ENCODE measurements at places on chromosomes 12 and 14.

- DNase-seq: no peak
Measured at GRCh38 chr12:64476844-64477243, 24.9 kb downstream of the TBK1 start.

DNA sequence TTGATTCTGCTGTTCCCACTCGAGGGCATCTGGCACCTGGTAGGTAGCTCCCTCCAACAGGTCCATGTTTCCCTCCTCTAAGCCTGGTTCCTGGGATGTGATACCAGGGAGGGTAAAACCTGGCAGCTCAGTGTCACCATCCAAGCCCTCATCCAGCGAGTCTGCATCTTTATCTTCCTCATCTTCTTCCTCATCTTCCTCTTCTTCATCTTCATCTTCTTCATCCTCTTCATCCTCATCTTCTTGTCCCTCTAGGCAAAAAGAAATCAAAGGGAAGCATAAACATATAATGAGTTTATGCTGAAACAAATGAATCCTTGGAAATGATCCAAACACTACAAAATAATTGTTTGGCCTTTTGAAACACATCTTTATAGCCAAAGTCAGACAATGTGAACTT is 55.3 kb downstream of the ARMH4 start:
- no peak for DNase-seq

- DNase-seq: no peak
Measured at GRCh38 chr14:97655169-97655948, 858.2 kb downstream of the VRK1 start.

- DNase-seq: no peak
Measured at GRCh38 chr14:60067882-60068281, 23.8 kb upstream of the PCNX4 start.

DNA sequence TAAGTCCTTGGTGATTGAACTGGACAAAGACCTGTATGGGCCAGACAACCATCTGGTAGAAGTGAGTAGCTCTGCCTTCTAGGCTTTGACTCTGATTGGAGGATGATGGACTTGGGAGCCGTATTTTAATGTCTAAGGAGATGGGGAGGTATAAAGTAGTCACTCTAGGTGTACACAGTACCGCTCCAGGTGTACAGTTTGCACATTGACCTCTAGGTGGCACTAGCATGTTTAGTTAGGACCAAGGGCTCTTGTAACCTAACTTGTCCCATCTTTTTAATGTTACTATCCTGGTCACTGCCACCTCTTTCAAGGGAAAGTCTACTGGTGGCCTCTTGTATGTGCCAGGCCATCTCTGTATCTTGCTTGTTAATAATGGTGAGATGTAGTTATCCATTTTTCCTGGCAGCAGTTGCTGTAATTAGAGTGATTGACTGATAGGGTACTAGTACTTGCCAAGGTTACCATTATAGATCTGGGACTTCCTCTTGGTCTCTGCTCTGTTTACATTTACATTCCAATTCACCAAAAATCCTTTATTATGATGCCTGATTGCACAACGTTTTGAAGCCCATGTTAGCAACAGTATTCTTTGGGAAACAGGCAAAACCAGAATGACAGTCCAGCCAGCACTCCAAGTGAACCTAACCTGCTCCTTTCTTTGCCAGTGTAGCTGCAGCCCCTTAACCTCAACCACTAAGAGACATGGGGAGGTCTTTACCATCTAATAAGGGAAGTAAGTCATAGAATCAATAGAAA is 3.6 kb downstream of the SMARCD1 start:
- DNase-seq: peak; percentile 71

DNA sequence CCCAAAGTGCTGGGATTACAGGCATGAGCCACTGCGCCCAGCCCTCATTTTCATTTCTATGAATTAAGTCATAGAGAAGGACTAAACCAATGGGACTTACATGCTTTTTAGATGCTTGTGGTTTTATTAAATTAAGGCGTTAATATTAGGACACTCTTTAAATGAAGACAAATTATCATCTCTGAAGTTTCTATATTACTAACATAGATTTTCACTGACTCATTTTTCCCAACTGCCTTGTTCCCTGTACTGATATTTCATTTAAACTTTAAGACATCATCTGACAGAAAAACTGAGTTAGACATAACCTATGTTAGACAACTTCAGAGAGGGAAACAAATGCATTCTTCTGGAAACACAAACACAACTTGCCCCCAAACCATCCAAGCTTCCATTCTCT is 99.8 kb downstream of the BTG1 start:
- peak; percentile 56 for DNase-seq

DNA sequence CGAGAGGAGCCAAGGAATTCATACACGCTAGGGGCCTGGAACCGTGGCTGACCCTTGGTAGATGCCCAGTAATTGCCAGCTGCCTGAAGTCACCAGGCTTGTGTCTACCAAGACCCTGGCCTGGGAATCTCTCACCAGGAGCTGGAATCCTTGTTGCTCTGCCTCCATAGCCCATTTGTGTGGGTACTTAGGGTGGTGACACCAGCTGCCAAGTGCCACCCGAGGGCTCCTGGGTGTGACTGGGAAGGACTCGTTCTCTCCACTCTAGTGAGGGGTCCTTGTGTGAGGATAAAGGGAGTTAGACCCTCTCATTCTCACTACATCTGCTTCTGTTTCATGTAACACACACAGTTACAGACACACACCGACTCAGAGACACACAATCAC is 17.9 kb downstream of the SERPINA1 start:
- DNase-seq: no peak

- DNase-seq: no peak
Measured at GRCh38 chr12:111943929-111944328, 69.0 kb downstream of the TMEM116 start.

GRCh38 chr12:85920324-85920947 is 46.3 kb downstream of the NTS start:
- DNase-seq: peak; percentile 25

DNA sequence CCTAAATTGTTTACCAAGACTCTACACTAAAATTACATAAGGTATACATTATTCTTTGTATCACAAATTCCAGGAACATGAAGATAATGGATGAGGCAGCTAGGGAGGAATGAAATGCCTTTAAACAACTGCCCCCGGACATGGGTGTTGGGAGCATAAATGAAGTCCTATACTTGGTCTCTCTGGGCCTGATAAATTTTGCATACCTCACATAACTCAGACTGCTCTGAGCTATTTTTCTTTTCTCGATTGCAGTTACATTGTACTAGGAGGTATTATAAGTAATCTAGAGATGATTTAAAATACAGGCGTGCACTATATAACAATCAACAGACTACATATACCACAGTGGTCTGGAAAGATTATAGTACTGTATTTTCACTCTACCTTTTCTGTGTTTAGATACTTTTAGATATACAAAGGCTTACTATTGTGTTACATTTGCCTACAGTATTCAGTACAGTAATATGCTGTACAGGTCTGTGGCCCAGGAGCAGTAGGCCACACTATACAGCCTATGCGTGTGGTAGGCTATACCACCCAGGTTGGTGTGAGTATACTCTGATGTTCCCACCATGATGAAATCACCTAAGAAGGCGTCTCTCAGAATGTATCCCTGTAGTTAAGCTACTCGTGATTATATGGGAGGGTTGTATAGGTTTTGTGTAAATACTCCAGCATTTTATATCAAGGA is 14.3 kb downstream of the FNTB start:
- no peak for DNase-seq

DNA sequence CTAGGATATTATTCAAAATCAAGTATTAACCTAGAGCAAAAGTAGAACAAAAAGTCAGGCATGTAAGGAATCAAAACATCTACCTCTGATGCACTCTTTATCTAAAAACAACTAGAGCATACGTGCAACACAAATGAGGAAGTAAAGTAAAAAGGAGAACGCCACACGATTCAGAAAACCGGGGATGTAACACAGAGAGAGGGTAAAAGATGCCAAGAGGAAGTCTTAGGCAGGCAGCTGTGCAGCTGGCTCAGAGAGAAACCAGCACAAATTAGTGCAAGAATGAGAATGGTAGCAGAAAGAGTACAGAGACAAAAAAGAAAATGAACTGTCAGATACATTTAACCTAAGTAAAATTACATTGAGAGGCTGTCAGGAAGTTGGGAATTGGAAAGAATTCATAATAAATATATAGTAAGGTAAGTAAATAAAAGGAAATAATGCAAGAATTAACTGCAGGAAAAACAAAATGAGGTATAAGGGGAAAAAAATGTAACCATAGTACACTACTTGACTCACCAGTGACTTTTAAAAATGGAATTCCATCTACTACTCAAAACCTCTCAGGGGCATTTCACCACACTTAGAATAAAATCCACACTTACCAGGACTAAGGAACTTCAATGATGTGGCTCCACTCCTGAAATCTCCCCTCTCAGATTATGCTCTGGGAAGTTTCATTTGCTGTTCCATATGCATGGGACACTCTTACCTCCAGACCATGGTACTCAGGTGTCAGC is 17.1 kb downstream of the BCAT1 start:
- DNase-seq: no peak

- DNase-seq: no peak
Measured at GRCh38 chr14:41586237-41586636, 20.4 kb upstream of the LRFN5 start.

DNA sequence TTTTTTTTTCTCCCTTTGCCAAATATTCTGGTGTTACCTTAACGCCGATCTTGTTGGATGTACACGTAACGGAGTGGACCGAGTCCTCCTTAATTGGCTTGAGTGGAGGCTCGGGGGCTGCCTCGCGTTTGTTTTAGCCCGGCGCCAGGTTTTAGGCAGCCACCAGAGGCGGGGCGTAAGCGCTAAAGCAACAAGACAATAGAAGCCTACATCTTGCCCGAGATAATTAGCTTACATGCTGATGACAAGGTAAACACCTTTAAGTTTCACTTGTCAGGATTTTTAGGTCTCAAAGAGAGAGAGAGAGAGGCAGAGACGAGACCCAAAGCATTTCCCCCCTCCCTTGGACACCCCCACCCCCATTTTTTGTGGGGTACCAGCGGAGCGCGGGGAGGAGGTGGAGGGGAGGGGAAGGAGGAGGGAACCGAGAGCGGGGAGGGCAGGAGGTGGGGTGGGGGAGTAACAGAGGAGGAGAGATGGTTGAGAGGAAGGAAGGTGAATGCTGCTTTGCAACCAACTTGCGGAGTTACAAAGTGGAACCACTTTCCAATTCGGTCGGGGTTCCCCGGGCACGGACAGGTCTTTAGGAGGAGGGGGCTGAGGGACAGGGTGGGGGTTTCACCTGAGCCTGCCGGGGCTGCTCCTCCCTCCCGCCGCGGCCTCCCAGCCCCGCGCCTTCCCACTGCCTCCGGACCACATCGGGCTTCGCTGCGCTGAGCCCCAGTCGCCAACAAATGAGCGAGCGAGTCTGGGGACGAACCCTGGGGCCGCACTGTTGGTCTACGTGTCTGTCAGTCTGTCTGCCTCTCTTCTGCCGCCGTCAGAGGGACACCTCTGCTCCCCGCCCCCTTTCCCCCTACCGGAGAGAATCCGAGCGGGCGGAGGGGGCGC is at the start of gene NKX2-1:
Gene NKX2-1 (minus strand): TSS at position 802 of the 891 bp plus-strand sequence. CDS start 103 bp downstream, at position 699.
- no peak for DNase-seq

GRCh38 chr12:50351120-50352043 is 45.0 kb downstream of the FAM186A start:
- no peak for DNase-seq

GRCh38 chr14:54857830-54858269 is 44.8 kb downstream of the GCH1 start:
- no peak for DNase-seq

DNA sequence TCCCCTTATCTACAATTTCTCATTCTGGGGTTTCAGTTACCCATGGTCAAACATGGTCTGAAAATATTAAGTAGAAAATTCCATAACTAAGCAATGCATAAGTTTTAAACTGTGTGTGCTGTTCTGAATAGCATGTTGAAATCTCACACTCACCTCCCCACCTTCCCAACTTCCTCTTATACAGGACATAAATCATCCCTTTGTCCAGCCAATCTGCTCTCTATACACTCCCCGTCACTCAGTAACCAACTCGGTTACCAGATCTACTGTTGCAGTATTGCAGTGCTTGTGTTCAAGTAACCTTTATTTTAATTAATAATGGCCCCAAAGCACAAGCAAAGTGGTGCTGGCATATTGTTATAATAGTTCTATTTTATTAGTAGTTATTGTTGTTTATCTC is 420.5 kb downstream of the GXYLT1 start:
- DNase-seq: no peak

- DNase-seq: no peak
Measured at GRCh38 chr12:42756841-42757623, 167.5 kb upstream of the PRICKLE1 start.

DNA sequence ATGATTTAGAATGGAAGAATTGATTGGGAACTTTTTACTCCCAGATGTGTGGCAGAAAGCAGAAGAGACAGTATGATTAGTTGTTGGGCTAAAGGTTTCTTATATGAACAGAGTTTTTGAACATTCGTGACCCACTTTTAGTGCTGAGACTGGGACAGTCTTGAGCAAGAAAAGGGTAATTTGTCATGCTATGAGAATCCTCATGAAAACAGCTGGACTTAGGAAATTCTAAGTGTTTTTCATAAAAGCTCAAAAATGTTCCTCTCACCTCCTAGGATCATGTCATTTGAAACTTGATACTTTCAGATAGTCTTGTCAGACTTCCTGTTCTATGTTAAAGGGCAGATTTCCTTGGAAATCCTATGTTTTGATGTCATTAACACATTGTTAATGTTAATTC is 86.1 kb downstream of the MGAT4C start:
- no peak for DNase-seq

GRCh38 chr12:24993793-24994192 is 44.9 kb upstream of the BCAT1 start:
- DNase-seq: no peak

GRCh38 chr12:98819071-98819470 is 174.0 kb downstream of the APAF1 start:
- DNase-seq: no peak

DNA sequence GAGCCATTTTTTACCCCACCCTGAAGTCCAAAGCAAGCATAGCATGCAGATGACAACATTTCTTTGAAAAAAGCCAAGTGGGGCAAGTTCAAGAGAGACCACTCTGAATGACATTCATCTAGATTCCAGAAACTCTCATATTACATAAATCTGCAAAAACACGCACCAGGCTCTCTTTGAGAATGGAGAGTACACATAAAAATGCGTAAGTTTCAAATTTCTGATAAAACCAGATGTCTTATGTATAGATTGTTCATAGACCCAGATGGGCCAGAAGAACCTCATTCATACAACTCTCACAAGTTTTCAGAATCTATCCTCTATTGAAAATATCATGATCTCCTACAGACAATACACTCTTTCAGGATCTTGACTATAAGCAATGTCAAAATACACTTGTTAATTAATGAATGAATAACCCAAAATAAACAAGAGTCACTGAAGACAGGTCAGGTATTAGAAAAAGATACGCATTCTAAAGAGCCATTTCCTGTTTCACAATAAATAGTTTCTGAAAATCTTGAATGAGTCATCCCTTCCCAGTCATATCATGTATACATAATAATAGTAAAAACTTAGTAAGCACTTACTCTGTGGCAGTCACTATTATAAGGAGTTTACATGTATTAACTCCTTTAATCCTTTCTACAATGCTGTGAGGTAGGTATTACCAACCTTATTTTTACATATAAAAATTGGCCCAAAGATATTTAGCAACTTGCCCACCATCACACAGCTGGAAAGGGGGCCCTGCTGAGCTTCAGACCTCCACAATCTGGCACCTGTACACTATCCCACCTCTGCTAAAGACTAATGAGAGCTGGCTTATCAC is 72.0 kb downstream of the PPP2R5E start:
- DNase-seq: peak; percentile 80

All from activated CD4-positive, alpha-beta T cell treated with anti-CD3 and anti-CD28 coated beads, Interleukin-2, amount 50 U/mL, for 16 hours (primary cell).